Caco-2 (cell line): ENCODE measurements at places on chromosomes 4 and X. TPM values are rescaled to one million over a fixed set of nuclear protein-coding genes. Genes with fewer than 3 reads are reported as not detected.
A peak's percentile ranks its signal among the peaks of the same experiment; 100 is the strongest.

The ZFYVE28 gene
- total RNA-seq, result 0.70 and 0.82 TPM in 2 replicates

The TRPC3 gene
- 0.91 and 1.1 TPM in 2 replicates for total RNA-seq

The SHOX gene
- not detected in 2 replicates for total RNA-seq

The KDM6A gene
- 34.2 and 44.1 TPM in 2 replicates for total RNA-seq

The IBSP gene
- not detected in 2 replicates for total RNA-seq

The SMIM14 gene
- 37.6 and 41.0 TPM in 2 replicates for total RNA-seq

The GASK1B gene
- total RNA-seq, result 42.5 and 48.5 TPM in 2 replicates

The GAGE12J gene
- not detected in 2 replicates for total RNA-seq

The ITIH6 gene
- 0.29 and 0.39 TPM in 2 replicates for total RNA-seq

The TMEM255A gene
- total RNA-seq, result 2.9 and 3.8 TPM in 2 replicates

The GLRA2 gene
- not detected in 2 replicates for total RNA-seq

The PNMA6A gene
- total RNA-seq, result not detected in 2 replicates

The EMCN gene
- not detected in 2 replicates for total RNA-seq

The AFAP1 gene
- total RNA-seq, result 27.3 and 27.6 TPM in 2 replicates

The ZFP92 gene
- 0.09 and 0.16 TPM in 2 replicates for total RNA-seq

The ARMCX1 gene
- not detected in 2 replicates for total RNA-seq

The DCAF4L1 gene
- total RNA-seq, result 0.23 and 0.36 TPM in 2 replicates

The EXOC1L gene
- not detected in 2 replicates for total RNA-seq

The POU4F2 gene
- not detected in 2 replicates for total RNA-seq

- no peak for DNase-seq
These were observed 2082.8 kb upstream of the TENM3 start for GRCh38 chr4:180160195-180160983.

- no peak for DNase-seq
These were observed 51.5 kb downstream of the PJA1 start for GRCh38 chrX:69113723-69114122.

GRCh38 chrX:140157143-140157542 is 191.8 kb upstream of the CXorf66 start:
- no peak for DNase-seq

DNA sequence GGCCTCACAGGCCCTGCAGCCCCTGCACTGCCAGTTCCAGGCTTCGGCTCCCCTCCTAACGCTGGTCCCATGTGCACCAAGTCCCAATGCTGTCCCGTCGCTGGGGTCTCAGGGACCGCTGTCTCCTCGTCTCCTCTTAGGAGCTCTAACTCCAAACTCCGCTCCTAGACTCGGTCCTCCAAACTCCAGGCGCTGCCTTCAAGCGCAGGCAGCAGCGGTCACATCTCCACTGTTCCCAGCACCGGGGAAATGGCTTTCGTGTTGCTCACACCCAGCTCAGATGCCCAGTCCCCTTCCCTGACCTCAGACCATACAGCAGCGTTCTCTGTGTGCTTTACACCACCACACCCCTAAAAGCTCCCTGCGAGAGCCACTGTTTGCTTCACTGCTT is 19.6 kb upstream of the HMX1 start:
- DNase-seq, result no peak

GRCh38 chr4:945274-946102 is 13.2 kb downstream of the TMEM175 start:
- DNase-seq, result no peak

- no peak for DNase-seq
These were observed 53.6 kb upstream of the FUNDC1 start for GRCh38 chrX:44596277-44596676.

GRCh38 chr4:120202222-120202621 is 135.6 kb upstream of the MAD2L1 start:
- DNase-seq, result no peak

- DNase-seq, result peak; percentile 19
These were observed 73.2 kb upstream of the UCP1 start for GRCh38 chr4:140641789-140642439.

DNA sequence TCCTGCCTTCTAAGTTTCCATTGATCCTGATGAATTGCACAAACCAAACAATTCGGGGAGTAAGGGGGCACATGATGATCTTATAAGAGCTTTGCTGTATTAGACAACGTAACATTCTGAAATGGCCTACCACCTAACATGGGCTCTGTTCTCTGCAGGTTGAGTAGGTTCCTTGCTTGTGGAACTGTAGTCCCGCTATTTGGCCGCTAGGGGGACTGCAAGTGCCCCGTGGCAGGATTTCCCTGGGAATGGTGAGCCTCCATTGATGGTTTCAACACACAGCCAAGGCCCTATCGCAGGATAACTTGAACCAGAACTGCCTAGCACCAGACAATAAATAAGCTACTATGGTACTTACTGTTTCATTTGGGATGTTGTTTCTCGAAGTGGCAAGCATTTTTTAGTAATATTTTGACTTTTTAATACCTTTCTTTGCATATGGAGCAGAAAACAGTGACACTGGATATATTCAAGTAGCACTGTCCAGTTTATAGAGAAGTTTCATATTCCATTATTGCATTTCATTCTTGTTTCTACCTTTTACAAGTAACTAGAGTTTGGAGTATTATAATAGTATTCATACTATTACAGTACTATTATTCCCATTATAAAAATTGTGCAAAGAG is 11.9 kb downstream of the AR start:
- DNase-seq, result peak; percentile 27

- no peak for DNase-seq
These were observed 24.1 kb downstream of the SEC24D start for GRCh38 chr4:118811832-118812231.

GRCh38 chr4:5398056-5398455 is 310.3 kb downstream of the EVC2 start:
- DNase-seq, result no peak

- no peak for DNase-seq
These were observed 126.8 kb downstream of the IRF2 start for GRCh38 chr4:184347251-184348239.

- no peak for DNase-seq
These were observed 28.7 kb downstream of the INPP4B start for GRCh38 chr4:142817442-142817841.

GRCh38 chrX:48923771-48924170 is 4.9 kb upstream of the PIM2 start:
- no peak for DNase-seq

DNA sequence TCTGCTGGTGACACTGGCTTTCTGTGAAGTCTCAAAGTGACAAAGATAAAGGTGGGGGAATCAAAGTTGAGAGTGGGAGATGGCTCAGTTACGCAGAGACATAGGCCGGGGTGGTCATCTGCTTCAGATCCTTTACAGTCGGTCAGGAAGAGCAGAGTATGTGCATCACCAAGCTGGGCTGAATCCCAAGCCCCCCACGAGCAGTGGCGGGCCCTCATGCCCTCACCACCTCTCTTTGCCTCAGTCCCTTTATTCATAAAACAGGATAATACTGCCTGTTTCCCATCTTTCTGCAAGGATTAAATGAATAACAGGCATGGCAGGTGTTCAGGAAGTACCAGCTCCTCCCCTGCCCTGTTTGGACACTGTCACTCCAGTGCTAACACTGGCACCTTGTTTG is 135.6 kb downstream of the EVC2 start:
- no peak for DNase-seq

- no peak for DNase-seq
These were observed 11.2 kb upstream of the MID1 start for GRCh38 chrX:10631416-10632145.

DNA sequence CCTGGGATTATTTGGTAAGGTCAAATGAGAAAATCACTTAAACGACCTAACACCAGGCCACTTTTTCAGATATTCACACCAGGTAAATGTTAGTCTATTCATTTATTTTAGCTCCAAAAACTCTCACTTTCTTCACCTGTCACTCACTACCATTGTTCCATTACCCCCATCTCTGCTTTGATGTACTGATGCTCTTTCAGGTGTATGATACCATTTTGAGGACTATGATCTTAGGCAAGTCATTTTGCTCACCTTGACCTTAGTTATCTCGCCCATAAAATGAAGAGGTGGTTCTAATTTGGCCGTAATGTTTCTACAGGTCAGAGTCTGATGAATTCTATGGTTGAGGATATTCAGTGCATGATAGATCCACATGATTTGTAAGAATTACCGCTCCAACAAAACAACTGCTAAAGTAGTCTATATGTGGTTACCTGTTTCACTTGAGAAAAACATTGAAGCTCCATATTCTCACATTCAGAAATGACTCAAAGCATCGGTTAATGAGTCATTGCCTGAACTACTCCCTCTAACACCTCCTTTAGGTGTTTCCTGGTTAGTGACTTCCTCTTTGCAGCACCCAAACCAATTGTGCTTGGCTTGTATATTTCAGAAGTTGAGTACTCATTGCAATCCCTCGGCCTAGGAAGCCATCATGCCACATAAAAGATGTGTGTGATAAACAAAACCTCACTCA is 4.5 kb downstream of the DTHD1 start:
- no peak for DNase-seq

GRCh38 chr4:39976945-39977488 is 694 bp downstream of the PDS5A start:
- no peak for DNase-seq

DNA sequence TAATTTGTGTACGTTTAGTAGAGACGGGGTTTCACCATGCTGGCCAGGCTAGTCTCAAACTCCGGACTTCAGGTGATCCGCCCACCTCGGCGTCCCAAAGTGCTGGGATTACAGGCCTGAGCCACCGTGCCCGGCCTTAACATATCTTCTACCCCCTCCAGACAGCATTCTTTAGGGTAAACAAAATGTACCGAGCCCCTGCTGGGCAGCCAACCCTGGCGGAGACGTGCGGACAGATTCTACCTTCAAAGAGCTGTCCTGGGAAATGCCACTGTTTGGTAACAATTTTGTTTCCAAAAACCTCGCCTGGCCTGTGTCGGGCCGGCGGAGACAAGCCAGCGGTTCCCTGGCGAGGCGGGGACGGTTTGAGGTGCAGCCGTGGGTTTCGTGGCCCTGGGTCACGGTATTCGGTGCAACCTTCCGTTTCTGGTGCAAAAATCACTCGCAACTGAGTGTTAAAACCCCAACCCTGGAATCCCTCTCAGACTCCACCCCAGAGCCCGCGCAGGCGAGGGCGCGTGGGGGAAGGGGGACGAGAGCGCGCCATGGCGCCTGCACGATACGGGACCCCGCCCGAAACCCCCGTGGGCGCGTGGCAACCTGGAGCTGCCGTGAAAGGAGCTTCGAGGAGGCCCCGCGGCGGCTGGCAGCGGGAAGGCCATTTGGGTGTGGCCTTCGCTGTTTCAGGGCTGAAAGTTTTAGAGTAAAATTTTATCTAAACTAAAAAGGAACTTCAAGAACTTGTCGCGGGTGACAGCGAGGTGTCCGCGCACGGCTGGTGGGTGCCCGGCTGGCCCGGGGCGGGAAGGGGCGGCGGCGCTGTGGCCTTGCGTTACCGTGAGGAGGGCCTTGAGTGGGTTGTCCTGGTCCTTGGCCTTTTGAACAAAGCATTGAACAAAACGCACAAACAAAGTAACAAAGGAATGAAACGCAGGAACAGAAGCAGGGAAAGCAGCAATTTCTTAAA is 17.0 kb downstream of the MRFAP1 start:
- no peak for DNase-seq

- DNase-seq, result no peak
These were observed 99.1 kb downstream of the AFF1 start for GRCh38 chr4:87033902-87034301.

DNA sequence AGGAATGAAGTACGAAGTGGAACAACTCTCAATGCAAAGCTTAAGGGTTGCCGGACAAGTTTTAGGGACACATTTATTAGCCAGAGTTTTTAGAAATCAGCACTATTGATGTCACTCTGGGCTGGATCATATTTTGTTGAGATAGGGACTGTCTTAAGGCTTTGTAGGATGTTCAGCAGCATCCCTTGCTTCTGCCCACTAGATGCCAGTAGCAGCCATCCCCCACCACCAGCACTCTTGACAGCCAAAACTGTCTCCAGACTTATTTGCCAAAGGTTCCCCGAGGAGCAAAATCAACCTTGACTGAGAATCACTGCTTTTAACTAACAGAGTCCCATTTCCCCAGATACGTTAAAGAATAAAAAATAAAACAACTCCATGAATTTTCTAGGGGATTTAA is 1497.3 kb downstream of the STIM2 start:
- DNase-seq, result peak; percentile 43

DNA sequence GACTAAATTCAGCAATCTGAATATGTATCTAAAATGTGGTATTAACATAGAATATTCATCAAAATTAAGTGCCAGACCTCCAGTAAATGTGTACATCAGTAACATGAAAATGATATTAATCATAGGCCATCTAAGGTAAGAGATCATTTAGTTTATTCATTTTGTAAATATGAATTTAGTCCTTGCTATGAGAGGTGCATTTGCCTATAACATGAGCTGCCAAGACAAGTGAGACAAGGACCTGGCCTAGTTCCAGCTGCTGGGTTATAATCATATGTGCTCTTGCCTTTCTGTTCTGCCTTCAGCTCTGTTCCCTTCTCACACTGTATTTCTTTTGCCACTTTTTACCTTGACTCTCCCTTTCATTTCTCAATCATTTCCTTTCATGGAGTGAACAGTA is 160.0 kb downstream of the STIM2 start:
- DNase-seq, result no peak

GRCh38 chr4:42519803-42520417 is 122.6 kb downstream of the SHISA3 start:
- DNase-seq, result no peak

- no peak for DNase-seq
These were observed 114.0 kb downstream of the BCOR start for GRCh38 chrX:39983715-39984114.

DNA sequence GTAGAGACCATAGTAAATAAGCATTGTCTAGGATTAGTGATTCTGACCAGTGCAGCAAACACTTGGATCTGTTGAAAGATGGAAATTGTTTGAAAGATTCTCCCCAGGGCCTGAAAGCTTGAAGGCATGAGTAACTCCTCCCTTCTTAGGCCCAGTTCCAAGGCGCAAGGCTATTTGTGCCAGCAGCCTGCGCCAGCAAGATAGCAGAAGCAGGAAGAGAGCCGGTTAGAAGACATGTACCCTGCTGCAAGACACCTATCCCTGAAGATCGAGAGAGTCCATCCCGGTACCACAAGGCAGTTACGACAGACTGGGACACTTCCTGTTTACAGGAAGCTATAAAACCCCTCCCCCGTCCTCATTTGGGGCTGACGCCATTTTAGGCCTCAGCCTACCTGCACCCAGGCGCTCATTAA is 72.4 kb upstream of the JADE1 start:
- DNase-seq, result no peak

- no peak for DNase-seq
These were observed 225.3 kb downstream of the ANAPC10 start for GRCh38 chr4:144872508-144873225.

DNA sequence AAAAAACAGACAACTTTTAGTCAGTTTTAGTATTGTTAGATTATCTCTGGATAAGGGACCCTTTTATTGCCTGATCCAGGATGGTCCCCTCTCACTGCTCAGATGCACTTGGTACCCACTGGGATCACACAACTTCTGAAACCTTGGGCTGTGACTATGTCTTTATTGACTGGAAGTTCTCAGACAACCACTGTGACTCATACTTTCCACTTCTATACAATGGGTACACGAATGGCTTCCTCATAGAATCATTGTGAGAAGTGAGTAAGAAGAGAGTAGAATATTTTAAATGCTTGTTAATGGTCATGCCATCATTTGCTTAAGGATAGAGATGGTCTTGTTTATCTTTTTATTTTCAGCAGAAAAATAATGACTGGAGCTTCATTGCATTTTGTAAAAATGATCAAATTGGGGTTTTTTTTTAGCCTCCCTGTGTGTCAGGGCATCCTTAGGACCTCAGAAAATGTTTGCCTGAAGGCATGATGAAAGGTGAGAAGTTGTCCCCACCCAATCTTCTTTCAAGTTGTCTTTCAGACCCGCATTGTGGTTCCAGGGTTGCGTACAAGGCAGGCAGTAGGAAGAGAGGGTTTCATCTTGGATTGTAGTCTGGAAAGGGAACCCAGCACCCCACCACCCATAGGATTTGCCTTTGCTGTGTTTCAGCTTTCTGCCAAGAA is 115.1 kb downstream of the CPEB2 start:
- no peak for DNase-seq
